ENCODE measurements at places on chromosomes 13 and 19.
A peak's percentile ranks its signal among the peaks of the same experiment; 100 is the strongest.

GRCh38 chr13:39601636-39602035, 1.4 kb downstream of the LHFPL6 start:
- DNase-seq: no peak

DNA sequence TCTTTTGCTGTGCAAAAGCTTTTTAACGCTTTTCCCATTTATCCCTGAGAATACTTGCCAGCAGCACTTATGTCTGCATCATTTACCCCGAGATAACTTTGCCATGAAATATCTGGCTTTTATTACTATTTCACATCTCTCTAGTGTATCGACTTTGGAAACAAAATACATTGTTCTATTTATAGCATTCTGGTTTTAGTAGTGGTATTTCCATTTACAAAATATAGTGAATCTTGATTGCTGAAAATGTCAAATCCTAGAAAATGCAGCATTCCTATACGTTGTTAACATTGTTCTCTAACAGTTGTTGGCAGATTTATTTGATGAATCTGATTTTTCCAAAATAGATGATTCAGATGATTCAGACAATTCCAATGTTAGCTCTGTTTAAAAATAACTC, 189.3 kb upstream of the SPRY2 start:
- DNase-seq: no peak

DNA sequence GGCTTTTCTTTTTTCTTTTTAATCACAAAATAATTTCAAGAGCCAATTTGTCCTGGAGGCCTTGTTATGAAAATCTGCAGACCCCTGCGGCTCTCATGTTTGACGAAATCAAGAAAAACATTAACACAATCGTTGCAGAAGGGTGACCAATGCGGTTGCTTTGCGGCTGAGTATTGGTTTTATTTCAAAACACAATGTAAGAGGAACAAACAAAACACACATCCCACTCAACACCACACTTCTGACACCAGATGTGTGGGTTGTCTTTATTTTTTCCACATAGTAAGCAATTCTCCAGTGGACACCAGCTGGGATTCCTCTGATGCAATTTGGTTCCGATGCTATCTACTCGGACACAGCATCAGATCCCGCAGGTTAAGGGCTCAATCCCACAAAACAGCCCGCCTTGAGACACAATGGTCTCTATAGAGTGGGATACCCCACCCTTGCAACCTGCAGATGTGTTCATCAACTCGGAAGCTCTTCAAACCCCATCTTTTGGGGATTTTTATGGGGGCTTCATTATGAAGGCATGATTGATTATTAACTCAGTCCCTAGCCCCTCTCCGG, 21.9 kb upstream of the CCDC124 start:
- no peak for DNase-seq

DNA sequence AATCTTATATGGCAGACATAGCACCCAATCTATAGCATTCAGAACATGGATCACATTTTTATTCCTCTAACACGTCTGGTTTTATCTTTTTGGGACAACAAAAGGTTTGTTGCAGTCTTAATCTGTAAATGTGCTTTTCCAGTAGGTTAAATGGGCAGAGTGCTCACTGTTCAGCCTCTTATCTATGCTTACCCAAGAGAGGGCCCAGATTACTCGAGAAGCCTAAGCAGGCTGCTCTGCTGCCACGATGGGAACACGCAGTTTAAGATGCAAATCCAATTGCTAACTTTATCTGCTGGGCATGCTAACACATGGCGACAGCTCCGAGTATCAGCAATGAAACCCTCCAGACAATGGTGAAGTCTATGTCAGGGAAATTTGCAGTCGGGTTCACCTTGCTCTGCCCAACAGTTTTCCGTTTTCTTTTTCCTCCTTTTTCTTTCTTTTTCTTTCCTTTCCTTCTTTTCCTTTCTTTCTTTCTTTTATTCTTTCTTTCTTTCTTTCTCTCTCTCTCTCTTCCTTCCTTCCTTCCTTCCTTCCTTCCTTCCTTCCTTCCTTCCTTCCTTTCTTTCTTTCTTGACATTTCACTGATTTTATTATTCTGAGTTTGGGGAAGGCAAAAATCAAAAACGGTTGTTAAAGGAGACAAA, 115.3 kb downstream of the RBM26 start:
- no peak for DNase-seq

DNA sequence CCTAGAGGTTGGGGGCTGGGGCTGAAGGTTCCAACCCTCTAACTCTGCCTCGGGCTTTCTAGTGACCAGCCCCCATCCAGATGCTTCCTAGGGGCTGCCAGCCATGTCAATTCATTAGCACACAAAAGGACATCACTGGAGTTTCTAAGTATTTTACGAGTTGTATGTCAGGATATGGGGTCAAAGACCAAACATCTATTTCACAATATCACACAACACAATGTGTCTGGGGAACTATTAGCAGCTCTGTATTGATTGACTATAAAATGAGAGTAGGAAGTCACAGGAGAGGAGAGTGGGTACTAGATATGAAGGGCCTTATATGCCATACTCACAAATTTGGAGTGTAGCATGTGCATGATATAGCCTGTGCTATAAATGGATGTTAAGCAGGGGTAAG, 42.1 kb downstream of the LPAR6 start:
- DNase-seq: no peak

DNA sequence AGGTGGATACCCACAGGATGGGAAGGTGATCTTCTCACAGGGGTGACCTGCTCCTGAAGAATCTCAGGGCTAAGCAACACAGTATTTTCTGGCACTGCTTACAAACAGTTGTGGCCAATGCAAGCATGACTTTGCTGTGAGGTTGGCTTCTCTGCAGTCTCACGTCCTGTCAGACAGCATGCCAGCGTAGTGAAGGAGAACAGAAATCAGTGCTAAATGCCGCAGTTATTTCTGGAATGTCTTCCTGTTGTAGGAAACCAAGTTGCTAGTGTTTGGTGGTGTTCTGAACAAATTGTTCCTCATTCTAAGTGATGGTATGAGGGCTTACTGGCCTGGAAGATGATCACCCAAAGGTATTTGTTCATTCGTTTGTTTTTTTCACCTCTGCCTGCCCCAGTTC, 320.1 kb downstream of the MTUS2 start:
- peak; percentile 2 for DNase-seq

- DNase-seq: no peak
Measured at GRCh38 chr13:54945973-54946372, 1917.4 kb downstream of the OLFM4 start.

- DNase-seq: no peak
Measured at GRCh38 chr13:50400035-50400726, 384.9 kb downstream of the KCNRG start.

DNA sequence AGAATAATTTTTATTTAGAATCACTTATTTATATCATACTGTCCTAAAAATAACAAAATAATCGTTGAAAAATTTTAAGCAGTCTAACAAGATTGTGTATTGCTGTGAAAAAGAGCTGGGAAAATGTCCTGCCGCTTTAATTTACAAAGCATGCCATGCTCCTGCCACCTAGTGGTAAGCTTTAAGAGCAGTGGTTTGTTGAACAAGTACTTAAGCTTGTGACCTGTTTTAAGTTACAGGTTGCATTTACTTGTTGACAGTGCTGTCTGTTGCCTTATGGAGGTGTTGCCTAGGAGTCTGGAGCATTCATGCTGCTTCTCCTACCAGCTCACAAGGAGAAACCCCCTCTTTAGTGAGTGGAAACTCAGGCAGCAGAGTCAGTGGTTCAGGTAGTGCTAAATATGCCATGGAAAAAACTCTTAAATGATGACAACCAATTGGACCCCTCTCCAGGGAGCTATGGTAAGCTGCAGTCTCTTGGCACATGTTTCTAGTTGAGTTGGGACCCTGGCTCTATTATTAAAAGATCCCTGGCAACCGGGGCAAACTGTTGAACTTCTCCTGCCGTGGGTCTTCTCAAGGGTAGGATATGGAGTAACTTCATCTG, 68.4 kb downstream of the SPATA13 start:
- no peak for DNase-seq

DNA sequence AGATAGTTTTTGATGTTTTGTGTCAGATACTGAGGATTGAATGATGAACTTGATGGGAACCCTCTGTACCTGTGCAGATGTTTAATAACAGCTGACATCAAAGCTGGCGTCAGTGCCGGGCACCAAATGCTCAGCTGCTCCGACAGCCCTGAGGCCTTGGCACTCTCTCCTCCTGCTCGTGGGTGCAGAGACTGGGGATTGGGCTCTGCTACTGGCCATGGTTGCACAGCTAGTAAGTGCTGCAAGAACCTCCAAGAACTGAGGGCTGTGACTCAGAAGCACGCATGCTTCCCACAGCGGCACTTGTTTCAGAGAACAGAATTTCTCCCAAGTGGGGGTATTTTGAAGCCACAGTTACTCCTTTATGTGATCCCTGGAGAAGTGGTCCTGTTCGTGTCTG, 5.9 kb downstream of the LAMP1 start:
- no peak for DNase-seq

- DNase-seq: no peak
Measured at GRCh38 chr13:112903071-112903577, 65.9 kb upstream of the MCF2L start.

GRCh38 chr13:85520445-85520844, 278.8 kb downstream of the SLITRK6 start:
- no peak for DNase-seq

- no peak for DNase-seq
Measured at GRCh38 chr19:5605362-5605761, 17.2 kb downstream of the SAFB2 start.

GRCh38 chr13:93797463-93797862, 570.9 kb downstream of the GPC6 start:
- DNase-seq: no peak

- no peak for DNase-seq
Measured at GRCh38 chr13:39326469-39327171, 276.4 kb downstream of the LHFPL6 start.

DNA sequence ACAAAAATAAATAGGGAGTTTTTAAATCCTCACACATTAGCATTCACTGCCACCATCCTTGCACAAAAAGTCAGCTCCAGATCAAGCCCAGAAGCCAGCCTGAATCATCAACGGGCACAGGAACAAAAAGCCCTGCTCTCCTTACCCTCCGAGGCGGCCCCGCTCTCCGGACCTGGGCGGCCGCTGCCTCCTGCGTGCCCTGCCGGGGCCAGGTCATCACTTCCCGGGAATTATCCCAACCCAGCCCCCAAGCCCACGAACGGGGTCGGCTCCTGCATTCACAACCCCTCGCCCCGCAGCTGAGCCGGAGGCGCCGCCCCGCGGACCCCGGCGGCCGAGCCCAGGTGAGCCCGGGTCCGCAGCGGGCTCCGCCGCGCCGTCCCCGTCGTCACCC, 754 bp downstream of the DNAJB1 start:
- DNase-seq: no peak

DNA sequence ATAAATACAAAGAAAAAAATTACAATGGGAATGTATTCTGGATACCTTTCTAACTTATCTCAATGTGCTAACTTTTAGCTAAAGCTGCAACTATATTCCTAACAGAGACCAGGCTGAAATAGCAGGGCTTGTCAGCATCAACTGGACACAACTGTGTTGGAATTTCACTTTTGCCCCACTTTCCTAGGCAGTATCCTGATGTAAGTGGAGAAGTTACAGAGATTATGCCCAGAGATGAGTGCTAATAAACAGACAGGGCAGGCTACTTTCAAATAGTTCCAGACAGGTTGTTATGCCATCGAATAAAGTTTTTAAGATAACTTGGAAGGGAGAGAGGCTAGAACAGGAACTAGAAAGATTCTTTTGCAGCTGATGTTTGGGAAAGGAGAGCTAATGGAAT, 201.9 kb downstream of the KCTD12 start:
- DNase-seq: no peak

DNA sequence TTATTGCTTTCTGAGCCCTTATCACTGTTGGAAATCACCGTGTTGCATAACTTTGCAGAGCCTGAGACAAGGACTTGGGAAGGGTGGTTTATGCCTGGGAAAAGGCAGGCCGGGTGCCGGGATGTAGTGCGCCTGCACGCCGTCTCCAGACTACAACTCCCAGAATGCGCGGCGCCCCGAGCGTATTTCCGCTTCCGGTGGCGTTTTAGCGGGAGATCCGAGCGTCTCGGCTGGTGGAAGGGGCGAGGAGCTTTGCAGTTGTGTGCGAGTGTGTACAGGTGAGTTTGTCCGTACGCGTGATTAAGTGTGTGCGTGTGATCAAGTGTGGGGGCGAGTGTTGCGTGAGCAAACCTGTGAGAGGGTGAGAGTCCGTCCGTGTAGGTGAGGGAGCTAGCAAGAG, 75.4 kb downstream of the PEG3 start:
- no peak for DNase-seq

DNA sequence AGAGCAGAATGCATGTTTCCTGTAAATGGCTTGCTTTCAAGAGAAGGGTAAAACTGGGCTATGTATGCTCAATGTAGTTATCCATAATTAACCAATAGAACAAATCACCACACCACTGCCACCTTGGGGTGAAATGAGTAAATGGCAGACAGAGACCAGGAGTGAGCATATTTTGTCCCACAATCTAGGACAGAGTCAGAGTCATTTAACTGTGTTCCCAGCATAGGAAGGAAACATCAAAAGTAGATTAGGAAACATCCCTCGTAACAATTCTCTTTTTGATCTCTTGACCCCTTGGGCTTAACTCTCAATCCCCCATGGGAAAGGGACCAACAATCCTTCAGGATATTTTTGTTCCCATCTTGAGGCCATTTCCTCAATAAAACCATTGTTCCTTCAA, 224.8 kb downstream of the NHLRC3 start:
- DNase-seq: peak; percentile 15

- DNase-seq: no peak
Measured at GRCh38 chr19:47363758-47364531, 14.8 kb downstream of the DHX34 start.

GRCh38 chr19:12647490-12648071, 19.0 kb downstream of the MAN2B1 start:
- DNase-seq: no peak

DNA sequence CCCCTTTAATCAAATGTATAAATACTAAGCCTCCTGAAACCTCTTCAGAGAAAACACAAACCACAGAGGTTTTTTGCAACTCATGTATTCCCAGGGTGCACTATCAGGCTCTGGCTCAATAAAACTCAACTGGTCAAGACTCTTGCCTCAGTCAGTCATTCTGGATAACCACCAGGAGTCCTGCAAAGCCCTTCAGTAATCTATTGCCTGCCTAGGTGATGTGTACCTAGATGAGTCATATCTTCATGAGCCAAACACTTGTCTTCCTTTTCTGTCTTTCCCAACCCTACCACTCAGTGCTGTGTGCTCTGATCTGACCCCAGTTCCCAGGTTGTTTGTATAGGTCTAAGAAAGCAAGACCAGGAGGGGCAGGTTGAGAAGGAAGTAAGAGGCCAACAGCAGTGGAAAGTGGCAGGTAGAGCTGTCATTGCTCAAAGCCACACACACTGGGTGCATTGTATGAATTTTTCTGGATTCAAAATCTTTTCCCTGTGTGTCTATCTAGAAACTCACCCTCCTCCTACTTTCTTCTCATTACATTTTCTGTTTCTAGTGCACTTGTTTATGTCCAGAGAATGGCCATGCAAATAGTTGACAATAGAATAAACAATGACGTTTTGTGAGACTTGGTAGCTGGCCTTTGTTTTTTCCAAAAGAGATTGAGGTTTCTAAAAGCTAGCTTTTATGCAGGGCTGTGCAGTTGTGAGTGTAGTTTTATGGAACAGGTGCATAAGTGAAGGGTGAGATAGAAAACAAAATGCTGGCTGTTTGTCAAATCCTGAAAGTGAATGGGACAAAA, 48.1 kb downstream of the PSG1 start:
- peak; percentile 64 for DNase-seq

DNA sequence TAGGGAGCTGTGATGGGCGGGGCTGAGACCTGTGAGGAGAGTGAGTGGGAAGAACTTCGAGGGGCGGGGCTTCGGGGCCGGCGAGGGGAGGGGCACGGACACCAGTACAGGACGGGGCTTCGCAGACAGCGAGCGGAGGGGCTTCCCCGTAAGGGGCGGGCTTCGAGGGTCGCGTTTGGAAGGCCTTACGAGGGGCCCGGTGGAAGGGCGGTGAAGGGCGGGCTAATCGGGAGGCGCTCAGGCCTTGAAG, 4.1 kb upstream of the EMP3 start:
- DNase-seq: peak; percentile 93
